ENCODE measurements at places on chromosomes 12 and 14. TPM values are rescaled to one million over a fixed set of nuclear protein-coding genes. Genes with fewer than 3 reads are reported as not detected.

GRCh38 chr12:4089956-4090355 lies 183.6 kb upstream of the CCND2 start:
- DNase-seq: no peak

GRCh38 chr12:14239350-14239934 lies 126.0 kb upstream of the ATF7IP start:
- DNase-seq: no peak

DNA sequence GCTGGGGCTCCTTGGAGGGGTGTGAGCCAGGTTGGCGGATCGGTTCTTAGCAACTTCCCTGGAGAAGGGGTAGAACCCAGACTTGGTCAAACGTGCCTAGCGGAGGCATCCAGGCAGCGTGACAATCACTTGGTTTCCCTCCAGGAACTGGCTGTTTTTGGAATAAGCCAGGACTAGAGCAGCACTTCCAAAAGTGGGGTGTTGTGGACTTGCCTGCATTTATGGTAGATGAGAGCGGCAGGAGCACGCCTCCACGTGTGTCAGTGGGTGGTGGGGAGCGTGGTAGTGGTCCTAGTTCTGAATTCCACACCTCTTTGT lies 2.8 kb downstream of the PRMT8 start:
- DNase-seq: no peak

DNA sequence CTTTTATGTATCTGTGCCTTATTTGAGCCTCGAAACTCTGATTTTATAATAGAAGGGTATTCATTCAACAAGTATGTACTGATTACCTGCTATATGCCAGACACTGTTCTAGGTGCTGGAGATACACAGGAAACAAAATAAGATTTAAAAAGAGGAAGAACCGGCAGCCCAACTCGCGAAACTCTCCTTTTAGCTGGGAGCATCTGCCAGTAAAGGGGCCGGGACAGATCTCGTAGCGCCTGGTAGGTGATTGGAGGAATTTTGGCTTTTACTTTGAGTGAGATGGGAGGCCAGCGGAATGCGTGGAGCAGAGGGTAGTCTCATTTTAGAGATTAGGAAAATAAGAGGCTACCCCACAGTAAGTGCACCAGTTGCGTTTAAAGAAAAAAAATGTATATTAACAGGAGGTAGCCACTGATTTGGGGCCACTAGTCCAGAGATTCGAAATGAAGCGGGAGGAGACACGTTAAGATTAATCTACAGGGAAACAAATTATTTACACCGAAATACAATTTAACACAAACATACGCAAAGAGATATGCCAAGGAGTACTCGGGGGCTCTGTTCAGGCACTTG lies 520 bp upstream of the MON2 start:
- no peak for DNase-seq

DNA sequence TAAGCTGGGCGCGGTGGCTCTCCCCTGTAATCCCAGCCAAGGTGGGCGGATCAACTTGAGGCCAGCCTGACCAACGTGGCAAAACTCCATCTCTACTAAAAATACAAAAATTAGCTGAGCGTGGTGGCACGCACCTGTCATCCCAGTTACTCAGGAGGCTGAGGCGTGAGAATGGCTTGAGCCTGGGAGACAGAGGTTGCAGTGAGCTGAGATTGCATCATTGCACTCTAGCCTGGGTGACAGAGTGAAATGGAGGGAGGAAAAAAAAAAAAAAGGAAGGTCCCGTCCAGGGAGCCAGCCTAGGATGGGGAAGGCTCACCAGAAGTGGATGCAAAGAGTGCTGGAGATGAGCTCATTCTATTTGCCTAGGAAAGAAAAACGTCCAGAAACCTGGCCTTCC lies 1.9 kb upstream of the CD27 start:
- no peak for DNase-seq

DNA sequence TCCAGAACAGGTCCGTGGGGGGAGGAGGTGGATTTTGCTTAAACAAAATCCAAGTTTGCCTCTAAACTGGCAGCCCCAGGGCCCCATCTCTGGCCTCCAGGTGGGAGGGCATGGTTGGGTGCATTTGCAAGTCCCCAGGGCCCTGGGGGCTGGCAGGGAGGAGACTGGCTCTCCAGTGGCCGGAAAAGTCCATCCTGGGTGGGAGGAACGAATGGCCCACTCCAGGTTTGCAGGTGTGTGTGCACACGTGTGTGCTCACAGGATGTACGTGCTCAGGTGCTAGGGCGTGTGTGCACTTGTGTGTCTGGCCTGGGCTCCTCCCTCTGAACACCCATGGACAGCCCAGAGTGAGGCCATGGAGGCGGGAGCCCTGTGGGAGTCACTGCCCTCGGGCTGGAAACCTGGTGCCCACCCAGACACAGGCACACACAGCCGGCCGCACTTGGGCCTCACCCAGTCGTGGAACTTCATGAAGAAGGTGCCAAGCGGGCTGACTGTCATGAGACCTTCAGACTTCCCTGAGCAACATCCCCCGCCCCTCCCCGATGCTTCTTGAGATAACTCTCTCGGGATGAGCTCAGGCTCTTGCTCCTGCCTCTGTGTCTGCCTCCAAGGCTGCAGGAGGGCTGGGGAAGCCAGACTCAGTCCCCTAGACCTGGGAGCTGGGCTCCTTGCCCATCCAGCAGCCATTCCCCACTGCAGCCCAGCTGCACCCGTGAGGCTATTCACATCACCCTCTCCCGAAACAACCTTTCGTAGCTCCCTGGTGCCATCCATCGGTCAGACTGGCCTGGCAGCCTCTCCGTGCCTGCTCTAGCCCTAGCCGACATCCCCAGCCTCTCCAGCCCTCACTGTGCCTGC lies 9.4 kb downstream of the AHNAK2 start:
- no peak for DNase-seq

GRCh38 chr14:90815822-90816662 lies at the start of gene TTC7B:
Gene TTC7B, minus strand, starts transcription at chr14:90816430. Its CDS starts 135 bp downstream, at chr14:90816295.
- DNase-seq: no peak

- no peak for DNase-seq
Measured at GRCh38 chr12:115172521-115172920, 488.5 kb upstream of the TBX3 start.

GRCh38 chr12:10031321-10031720 lies 839 bp downstream of the CLEC9A start:
- DNase-seq: peak; percentile 77

GRCh38 chr12:25592725-25593495 lies 39.8 kb upstream of the LMNTD1 start:
- no peak for DNase-seq

GRCh38 chr12:118035190-118036041 lies 18.9 kb downstream of the RFC5 start:
- no peak for DNase-seq

GRCh38 chr14:89702073-89702875 lies 252.3 kb downstream of the EFCAB11 start:
- no peak for DNase-seq

DNA sequence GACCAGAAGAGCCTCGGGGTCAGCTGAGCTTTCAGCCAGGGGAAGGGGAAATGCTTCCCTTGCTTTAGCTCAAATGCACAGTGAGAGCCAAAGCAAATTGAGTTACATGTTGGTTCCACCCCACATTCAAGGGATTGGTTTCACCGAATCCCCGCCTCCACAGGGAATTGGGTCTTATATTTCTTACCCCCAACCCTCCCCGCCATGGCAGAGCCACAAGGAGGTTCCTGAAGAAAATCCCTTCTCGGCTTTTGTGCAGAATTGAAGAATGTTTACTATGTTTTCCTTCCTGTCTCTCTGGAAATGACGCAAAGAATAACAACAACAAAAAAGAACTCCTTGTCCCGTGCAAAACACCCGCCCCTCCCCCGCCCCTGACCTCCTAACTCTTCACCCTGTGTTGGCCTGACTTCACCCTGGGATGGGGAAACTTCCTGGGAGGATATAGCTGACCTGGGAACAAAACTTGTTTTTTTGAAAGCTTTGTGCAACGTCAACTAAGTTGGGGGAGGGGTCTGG lies 21.9 kb upstream of the CIPC start:
- DNase-seq: peak; percentile 60

DNA sequence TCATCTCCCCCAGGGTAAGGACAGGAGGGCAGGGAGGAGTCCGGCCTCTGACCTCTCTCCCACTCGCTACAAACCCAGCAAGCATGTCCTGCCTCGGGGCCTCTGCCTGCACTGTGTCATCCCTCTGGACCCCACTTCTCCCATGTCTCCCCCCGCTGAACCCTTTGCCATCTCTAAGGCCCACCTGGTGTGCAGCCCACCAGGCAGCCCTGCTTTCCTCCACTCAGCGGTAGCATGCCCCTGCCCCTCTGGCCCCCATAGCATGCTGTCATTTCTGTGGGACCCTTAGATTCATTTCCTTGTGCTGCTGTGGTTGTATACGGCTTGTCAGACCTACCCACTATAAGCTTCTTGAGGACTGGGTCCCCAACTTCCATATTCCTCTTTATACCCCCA lies 17.7 kb downstream of the PAPLN start:
- DNase-seq: no peak

GRCh38 chr12:28569698-28570411 lies 379.6 kb downstream of the CCDC91 start:
- DNase-seq: no peak

- no peak for DNase-seq
Measured at GRCh38 chr12:131085816-131086591, 132.3 kb downstream of the ADGRD1 start.

DNA sequence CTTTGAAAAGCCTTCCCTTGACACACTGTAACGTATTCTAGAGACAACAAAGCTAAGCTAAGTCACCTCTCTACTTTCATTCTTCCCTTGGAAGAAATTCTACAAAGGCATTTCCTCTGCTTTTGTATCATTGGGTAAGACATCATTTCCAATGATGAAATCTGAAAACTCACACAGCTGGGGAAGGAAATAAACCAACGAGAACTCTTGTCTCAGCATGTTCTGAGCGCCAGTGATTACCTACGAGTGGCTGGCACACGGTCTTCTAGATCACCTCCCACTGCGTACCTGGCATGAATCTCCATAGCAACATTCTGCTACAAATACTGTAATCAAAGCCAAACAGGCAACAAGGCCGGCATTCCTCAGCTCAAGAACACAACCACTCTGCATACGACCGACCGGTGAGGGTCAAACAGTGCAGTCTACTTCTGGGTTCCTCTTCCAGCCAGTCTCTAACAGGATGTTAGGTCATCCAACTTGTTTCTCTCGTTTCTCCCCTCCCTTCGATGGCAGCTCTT lies 7.6 kb downstream of the VPS37B start:
- peak; percentile 88 for DNase-seq

DNA sequence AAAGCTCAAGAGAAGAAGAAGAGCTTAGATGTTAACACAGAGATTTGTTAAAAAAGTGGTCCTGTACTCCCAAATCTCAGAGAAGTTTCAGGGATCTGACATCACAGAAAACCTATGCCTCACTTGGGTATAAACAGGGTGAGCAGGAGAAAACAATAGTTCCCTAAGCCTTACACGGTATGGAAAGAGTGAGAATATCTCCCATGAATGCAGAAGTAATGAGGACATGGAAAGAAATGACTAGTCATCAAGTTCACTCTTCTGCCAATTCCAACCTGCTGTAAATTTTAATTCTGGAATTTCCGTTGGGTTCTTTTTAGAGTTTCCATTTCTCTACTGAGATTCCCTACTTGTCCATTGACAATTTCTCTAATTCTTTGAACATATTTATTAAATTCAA lies 6.2 kb upstream of the PTGER2 start:
- no peak for DNase-seq

DNA sequence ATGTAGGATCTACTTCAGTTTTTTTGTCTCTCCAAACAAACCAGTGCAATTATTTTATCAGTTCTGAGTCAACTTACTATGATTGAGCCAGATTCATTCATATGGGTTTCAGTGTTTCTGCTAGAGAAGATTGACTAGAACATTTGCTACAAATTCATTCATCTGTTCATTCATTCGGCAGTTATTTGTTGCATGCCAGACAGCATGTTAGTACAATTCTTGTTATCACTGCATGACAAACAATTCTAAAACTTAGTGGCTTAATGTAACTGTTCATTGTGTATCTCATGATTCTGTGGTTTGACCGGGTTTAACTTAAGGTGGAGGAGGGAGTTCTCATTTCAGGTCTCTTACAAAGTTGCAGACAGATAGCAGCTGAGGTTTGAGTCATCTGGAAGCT lies 52.3 kb downstream of the POLR3B start:
- DNase-seq: no peak

DNA sequence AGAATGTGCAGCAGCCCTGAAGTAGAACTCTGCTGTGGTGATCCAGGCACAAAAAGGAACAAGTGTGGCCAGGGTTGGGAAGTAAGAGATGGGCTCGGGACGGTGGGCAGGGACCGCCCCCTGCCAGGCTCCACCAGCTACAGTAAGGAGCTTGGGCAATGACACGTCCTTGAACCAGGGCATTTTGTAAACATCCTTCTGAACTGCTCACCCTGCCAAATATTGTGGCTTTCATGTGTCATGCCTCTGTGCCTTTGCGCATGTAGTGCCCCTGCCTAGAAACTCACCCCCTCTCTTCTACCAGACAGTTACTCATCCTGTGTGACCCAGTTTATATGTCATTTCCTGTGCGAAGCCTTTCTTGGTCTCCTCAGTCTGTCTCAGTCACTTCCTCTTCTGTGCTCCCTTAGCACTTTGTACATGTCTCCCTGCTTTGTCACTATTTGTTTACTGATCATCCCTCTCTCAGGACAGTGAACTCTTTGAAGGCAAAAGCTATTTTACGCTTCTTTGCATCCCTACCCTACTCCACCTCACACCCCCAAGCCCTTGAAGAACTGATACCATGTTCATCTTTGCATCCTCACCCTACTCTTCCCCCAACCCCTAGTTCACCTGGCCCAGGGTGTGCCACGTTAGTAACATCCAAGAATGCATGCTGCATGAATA lies 108.9 kb upstream of the PLEKHG7 start:
- DNase-seq: peak; percentile 4

- DNase-seq: no peak
Measured at GRCh38 chr14:50829489-50830043, 1.4 kb downstream of the NIN start.

The GUCY2C gene
- not detected for total RNA-seq

The SOX5 gene
- total RNA-seq: 0.42 TPM

The DPY19L2 gene
- total RNA-seq: 0.20 TPM

The RFX4 gene
- total RNA-seq: not detected

The BICDL1 gene
- not detected for total RNA-seq

The EML5 gene
- total RNA-seq: under 0.01 TPM

The CELA1 gene
- total RNA-seq: not detected

The FAR2 gene
- 64.4 TPM for total RNA-seq
